ENCODE measurements at places on chromosomes 4 and X. TPM values are rescaled to one million over a fixed set of nuclear protein-coding genes. Genes with fewer than 3 reads are reported as not detected.

- H3K36me3 ChIP-seq = no peaks in the 10 kb centered on the region
- H3K27me3 ChIP-seq = no peaks in the 10 kb centered on the region
- no peak for DNase-seq
- no peak overlapping the region for H3K4me3 ChIP-seq
- no peak overlapping the region for H3K27ac ChIP-seq
These were observed 190.4 kb downstream of the AR start for GRCh38 chrX:67734111-67734753.

- no peak overlapping the region for H3K27ac ChIP-seq
- H3K36me3 ChIP-seq = no peaks in the 10 kb centered on the region
- DNase-seq = no peak
- no peak overlapping the region for H3K4me3 ChIP-seq
- no peaks in the 10 kb centered on the region for H3K27me3 ChIP-seq
These were observed 104.0 kb downstream of the PHEX start for GRCh38 chrX:22135994-22136684.

GRCh38 chr4:168164915-168165548 is 72.7 kb downstream of the ANXA10 start:
- H3K27me3 ChIP-seq = no peaks in the 10 kb centered on the region
- no peaks in the 10 kb centered on the region for H3K36me3 ChIP-seq
- no peak for DNase-seq
- no peaks in the 10 kb centered on the region for H3K4me1 ChIP-seq
- H3K27ac ChIP-seq = no peak overlapping the region

- H3K4me1 ChIP-seq = peaks cover 44% of the 10 kb centered on the region
- no peak for DNase-seq
- peak overlapping the region; percentile 80 for H3K4me3 ChIP-seq
- H3K27ac ChIP-seq = no peak overlapping the region
These were observed 26.9 kb downstream of the HOPX start for GRCh38 chr4:56654238-56654632.

- H3K27ac ChIP-seq = no peak overlapping the region
- H3K4me1 ChIP-seq = no peaks in the 10 kb centered on the region
- no peaks in the 10 kb centered on the region for H3K36me3 ChIP-seq
- DNase-seq = no peak
- no peak overlapping the region for H3K4me3 ChIP-seq
These were observed 192.5 kb upstream of the GATB start for GRCh38 chr4:151953312-151953711.

DNA sequence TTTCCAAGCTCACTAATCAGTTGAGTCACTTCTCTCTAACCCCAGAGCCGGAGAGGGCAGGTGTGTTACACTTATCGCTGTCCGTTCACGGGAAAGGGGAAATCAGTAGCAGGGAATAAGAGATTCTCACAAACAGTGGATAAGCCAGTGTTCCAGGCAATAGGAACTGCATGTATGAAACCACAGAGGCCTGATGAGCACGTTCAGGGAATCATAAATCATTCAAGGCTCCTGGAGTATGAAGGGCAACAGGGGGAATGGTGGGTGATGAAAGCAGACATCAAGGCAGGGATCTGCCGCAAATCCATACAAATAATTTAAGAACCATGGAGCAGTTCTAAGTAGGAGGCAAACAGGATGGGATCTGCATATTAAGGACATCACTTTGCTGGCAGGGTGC is 59.1 kb upstream of the ADGRG2 start:
- no peak overlapping the region for H3K4me3 ChIP-seq
- H3K36me3 ChIP-seq = no peaks in the 10 kb centered on the region
- no peak for DNase-seq
- no peaks in the 10 kb centered on the region for H3K4me1 ChIP-seq

DNA sequence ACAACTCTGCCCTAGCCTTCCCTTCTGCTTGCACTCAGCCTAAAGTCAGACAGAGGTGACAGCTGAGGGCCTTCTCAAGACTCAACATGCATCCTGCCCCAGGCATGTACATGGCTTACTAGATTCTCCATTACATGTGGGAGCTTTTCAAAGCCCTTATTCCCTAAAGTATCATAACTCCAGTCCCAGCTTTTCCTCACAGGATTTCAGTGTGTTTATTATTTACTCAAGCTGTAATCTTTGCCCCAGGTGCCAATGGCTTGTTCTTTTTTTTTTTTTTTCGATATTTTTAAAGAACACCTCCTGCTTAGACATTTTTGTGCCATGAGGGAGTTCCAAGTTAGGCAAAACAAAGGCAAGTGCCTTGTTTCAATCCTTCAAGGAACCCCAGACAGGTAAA is 154.0 kb upstream of the RADX start:
- no peaks in the 10 kb centered on the region for H3K4me1 ChIP-seq
- no peaks in the 10 kb centered on the region for H3K27me3 ChIP-seq
- no peak overlapping the region for H3K27ac ChIP-seq
- no peak for DNase-seq
- H3K4me3 ChIP-seq = no peak overlapping the region
- H3K36me3 ChIP-seq = no peaks in the 10 kb centered on the region

GRCh38 chr4:93317057-93317456 is 511.5 kb upstream of the ATOH1 start:
- no peak overlapping the region for H3K4me3 ChIP-seq
- no peak overlapping the region for H3K27ac ChIP-seq
- no peaks in the 10 kb centered on the region for H3K4me1 ChIP-seq
- no peaks in the 10 kb centered on the region for H3K27me3 ChIP-seq
- no peaks in the 10 kb centered on the region for H3K36me3 ChIP-seq
- DNase-seq = no peak

DNA sequence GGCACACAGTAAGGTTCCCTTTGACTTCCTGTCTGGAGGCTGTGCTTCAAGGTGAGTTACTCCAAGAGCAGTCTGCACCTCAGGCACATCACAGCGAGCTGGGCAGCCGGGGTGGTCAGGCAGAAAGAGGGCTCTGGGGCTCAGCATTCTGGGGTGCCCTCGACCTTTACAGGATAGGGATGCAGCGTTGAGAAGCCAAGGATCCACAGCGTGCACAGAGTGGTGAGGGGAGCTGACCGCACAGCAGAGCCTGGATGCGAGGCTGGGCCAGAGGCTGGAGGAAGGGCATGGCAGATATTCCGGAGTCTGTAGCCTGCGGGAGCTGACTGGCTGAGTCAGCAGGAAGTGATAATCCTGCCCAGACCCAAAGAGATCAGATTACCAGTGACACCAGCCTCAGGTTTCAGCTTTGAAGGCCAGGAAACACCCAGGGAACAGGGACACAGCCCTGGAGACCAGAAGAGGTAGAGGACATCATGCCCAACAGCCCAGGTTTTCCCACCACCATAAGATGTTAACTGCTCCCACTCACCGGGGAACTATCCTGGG is 38.4 kb upstream of the PDLIM3 start:
- H3K27ac ChIP-seq = peak overlapping the region; percentile 64
- no peak for DNase-seq
- no peaks in the 10 kb centered on the region for H3K4me1 ChIP-seq
- H3K36me3 ChIP-seq = no peaks in the 10 kb centered on the region
- H3K27me3 ChIP-seq = no peaks in the 10 kb centered on the region
- H3K4me3 ChIP-seq = no peak overlapping the region

DNA sequence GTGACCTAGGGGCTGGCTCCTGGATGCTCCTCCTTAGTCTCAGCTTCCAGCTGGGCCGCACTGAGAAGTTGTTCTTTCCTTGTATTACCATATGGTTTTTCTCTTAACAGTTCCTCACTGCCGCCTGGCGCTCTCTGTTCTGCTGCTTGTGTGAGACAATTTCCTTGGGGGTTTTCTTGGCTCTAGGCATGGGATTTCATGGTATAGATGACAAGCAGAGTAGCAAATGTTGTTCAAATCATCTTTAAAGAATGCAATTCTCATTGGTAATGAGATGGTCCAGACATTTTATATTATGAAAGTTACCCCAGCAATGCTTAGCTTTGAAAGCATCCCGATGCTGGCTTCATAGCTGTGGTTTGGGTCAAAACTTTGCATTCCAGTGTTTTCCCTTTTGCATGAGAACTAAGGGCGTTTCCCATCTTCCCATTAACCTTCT is 37.6 kb downstream of the SEPTIN11 start:
- no peaks in the 10 kb centered on the region for H3K27me3 ChIP-seq
- no peak overlapping the region for H3K4me3 ChIP-seq
- DNase-seq = no peak
- peaks cover 36% of the 10 kb centered on the region for H3K4me1 ChIP-seq
- H3K36me3 ChIP-seq = no peaks in the 10 kb centered on the region

GRCh38 chrX:118652717-118653116 is 74.7 kb upstream of the IL13RA1 start:
- no peak overlapping the region for H3K27ac ChIP-seq
- DNase-seq = no peak
- H3K27me3 ChIP-seq = no peaks in the 10 kb centered on the region
- no peaks in the 10 kb centered on the region for H3K4me1 ChIP-seq

DNA sequence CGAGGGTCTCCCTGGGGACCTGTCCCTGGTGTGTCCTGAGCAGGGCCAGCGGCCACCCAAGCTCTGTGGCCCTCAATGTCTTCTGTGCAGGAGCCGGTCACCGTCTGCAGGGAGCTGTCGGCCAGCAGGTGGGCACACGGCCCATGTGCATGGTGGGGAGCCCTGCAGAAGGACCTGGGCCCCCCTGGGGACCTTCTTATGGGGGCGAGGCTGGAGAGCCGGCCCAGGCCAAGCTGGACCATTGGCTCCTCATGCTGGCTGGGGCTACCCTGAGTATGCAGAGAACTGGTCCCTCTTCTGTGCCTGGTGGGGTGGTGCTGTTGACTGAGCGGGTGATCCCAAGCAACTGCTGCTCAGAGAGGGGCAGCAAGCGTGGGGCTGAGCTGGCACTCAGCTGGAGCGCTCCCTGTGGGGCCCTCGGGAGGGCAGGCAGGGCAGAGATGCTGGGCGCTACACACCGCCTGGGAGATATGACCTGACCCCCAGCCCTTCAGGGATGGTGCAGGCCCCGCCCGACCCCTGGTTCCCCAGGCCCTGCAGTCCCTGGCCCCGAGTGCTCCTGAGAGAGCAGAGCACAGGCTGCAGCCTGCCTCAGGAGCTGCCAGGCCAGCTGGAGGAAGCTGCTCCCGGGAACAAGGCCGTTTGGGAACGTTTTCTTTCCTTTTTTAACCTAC is 14.8 kb downstream of the NAT8L start:
- H3K27me3 ChIP-seq = peaks cover 6% of the 10 kb centered on the region
- no peak overlapping the region for H3K4me3 ChIP-seq
- H3K36me3 ChIP-seq = no peaks in the 10 kb centered on the region

DNA sequence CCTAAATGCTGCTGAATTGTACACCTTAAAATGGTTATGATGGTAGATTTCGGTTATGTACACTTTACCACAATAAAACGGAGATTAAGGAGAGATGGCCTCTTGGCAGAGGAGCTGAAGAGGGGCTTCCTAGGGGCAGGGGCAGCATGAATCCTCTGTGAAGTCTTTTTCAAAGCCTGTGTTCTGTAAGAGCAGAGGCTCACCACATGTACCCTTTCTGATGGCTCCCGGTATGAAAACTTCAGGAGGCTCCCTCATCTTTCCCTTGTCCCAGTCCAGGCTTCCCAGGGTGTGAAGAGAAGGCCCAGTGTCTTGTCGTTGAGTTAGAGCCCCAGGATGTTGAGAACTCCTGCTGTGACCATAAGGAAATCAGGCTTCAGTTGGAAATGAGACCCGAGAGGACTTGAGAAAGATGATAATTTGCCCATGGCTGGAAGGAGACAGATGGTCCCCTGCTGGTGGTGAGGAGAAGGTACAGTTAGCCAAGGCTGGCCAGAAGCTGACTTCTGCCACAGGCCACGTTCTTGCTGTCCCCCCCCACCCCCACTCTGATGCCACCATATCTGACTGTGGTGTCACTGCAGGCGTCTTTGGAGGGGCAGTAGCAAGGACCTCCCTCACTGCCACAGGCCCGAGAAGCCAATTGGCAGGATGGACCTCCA is 31.8 kb upstream of the MTM1 start:
- H3K27ac ChIP-seq = no peak overlapping the region
- H3K4me3 ChIP-seq = no peak overlapping the region
- H3K27me3 ChIP-seq = no peaks in the 10 kb centered on the region
- no peaks in the 10 kb centered on the region for H3K4me1 ChIP-seq
- DNase-seq = no peak

DNA sequence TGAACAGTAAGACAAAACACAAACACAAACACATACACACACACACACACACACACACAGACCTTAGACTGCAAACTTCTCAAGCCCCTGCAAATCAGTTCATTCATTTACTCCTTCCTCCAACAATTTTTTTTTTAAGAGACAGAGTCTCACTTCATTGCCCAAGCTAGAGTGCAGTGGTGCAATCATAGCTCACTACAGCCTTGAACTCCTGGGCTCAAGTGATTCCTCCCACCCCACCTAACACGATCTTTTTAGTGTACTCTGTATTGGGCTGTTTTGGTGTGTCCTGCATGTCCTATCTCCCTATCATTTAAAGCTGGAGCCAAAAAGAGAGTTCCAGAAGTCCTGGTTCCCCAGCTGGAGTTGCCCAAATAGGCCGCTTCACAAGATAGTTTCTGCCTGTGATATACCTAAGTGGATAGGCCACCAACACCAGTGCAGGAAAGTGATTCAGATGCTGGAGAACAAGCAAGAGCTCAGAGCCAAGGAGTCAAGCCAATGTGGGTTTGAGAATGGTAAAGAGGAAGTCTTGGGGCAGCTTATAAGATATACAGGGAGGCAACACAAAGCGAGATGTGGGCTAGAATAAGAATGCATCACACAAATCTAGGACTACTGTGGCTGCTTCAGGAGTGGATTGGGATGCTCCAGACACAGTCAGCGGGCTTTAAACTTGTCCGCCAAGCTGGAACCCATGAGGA is 85.4 kb upstream of the RAPGEF2 start:
- DNase-seq = no peak
- H3K27me3 ChIP-seq = no peaks in the 10 kb centered on the region
- no peak overlapping the region for H3K4me3 ChIP-seq
- H3K27ac ChIP-seq = no peak overlapping the region
- no peaks in the 10 kb centered on the region for H3K4me1 ChIP-seq

GRCh38 chr4:74906771-74907170 is 26.1 kb upstream of the PARM1 start:
- no peaks in the 10 kb centered on the region for H3K4me1 ChIP-seq
- no peaks in the 10 kb centered on the region for H3K27me3 ChIP-seq
- DNase-seq = no peak
- no peak overlapping the region for H3K4me3 ChIP-seq
- no peaks in the 10 kb centered on the region for H3K36me3 ChIP-seq

DNA sequence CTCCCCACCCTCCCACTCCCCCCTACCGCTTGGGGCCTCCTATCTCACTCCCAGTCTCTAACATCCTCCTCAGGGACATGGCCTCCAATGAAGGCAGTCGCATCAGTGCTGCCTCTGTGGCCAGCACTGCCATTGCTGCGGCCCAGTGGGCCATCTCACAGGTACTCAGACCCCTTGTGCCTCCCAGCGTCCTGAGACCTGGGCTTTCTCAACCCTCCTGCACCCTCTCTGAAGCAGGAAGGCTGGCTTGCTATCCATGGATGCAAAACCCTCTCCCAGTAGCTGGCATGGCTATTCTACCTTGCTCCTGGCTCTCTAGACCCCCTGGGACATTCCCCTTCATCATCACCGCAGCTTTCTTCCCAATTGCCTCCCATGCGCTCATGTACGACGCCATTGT is 13.3 kb upstream of the UBA1 start:
- no peak overlapping the region for H3K27ac ChIP-seq
- H3K4me1 ChIP-seq = no peaks in the 10 kb centered on the region
- H3K36me3 ChIP-seq = peaks cover 71% of the 10 kb centered on the region

GRCh38 chr4:52014903-52015302 is 5.3 kb downstream of the LRRC66 start:
- no peak for DNase-seq
- H3K4me3 ChIP-seq = no peak overlapping the region
- no peaks in the 10 kb centered on the region for H3K36me3 ChIP-seq
- no peak overlapping the region for H3K27ac ChIP-seq
- H3K4me1 ChIP-seq = no peaks in the 10 kb centered on the region
- H3K27me3 ChIP-seq = no peaks in the 10 kb centered on the region

The RGN gene
- 3.0 TPM for total RNA-seq

The GPR173 gene
- total RNA-seq = 1.8 TPM

The DUSP9 gene
- total RNA-seq = not detected

The MAGEA4 gene
- total RNA-seq = not detected

The GABRE gene
- 32.6 TPM for total RNA-seq

The RIBC1 gene
- total RNA-seq = 0.57 TPM

The GAGE12D gene
- not detected for total RNA-seq

The GUCY1B1 gene
- total RNA-seq = 13.9 TPM

The MXRA5 gene
- 5.8 TPM for total RNA-seq

All from spleen (tissue), 13 donors.